ENCODE measurements at places on chromosomes 5 and 9. TPM values are rescaled to one million over a fixed set of nuclear protein-coding genes. Genes with fewer than 3 reads are reported as not detected.
A peak's percentile ranks its signal among the peaks of the same experiment; 100 is the strongest.

The MAMDC2 gene
- total RNA-seq, result not detected

The CDK7 gene
- 60.4 TPM for total RNA-seq

The GKAP1 gene
- total RNA-seq, result not detected

GRCh38 chr5:73093943-73094342 is 26.4 kb upstream of the TMEM171 start:
- H3K27ac ChIP-seq, result peak overlapping the region; percentile 58
- H3K4me1 ChIP-seq, result peaks cover 12% of the 10 kb centered on the region
- H3K27me3 ChIP-seq, result no peaks in the 10 kb centered on the region
- H3K36me3 ChIP-seq, result peaks cover 7% of the 10 kb centered on the region

DNA sequence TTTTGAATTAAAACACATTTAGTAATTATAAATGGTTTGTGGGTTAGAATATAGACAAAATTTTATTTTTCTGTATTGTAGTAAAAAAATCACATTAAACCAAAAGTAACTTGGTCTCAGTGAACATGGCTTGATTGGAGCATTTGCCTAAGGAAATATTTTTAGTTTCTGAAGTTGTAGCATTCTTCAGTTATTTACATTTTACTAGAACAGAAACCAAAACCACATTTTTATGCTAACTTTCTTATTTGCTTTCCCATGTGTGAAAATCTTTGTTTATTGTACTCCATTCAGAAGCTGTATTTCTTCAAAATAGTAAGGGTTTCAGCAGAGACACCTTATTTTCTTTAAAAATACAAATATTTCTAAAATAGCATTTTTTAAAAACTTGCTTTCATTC is 129.9 kb downstream of the SGCD start:
- no peak for DNase-seq
- H3K27ac ChIP-seq, result no peak overlapping the region
- no peak overlapping the region for H3K4me3 ChIP-seq
- H3K4me1 ChIP-seq, result peaks cover 12% of the 10 kb centered on the region
- no peaks in the 10 kb centered on the region for H3K27me3 ChIP-seq
- no peaks in the 10 kb centered on the region for H3K36me3 ChIP-seq

Measured in GM23248 (cell line).